ENCODE measurements at places on chromosomes 5 and 9. TPM values are rescaled to one million over a fixed set of nuclear protein-coding genes. Genes with fewer than 3 reads are reported as not detected.
A peak's percentile ranks its signal among the peaks of the same experiment; 100 is the strongest.

- no peak for DNase-seq
Measured at GRCh38 chr5:166068547-166069335, 2222.7 kb upstream of the WWC1 start.

GRCh38 chr5:112025757-112026156 is 268.8 kb upstream of the NREP start:
- DNase-seq, result no peak

- no peak for DNase-seq
Measured at GRCh38 chr5:168974082-168974481, 326.9 kb downstream of the SLIT3 start.

GRCh38 chr9:131487001-131487400 is 15.7 kb upstream of the POMT1 start:
- DNase-seq, result no peak

GRCh38 chr9:115192835-115193525 is 75.0 kb upstream of the TNC start:
- no peak for DNase-seq

DNA sequence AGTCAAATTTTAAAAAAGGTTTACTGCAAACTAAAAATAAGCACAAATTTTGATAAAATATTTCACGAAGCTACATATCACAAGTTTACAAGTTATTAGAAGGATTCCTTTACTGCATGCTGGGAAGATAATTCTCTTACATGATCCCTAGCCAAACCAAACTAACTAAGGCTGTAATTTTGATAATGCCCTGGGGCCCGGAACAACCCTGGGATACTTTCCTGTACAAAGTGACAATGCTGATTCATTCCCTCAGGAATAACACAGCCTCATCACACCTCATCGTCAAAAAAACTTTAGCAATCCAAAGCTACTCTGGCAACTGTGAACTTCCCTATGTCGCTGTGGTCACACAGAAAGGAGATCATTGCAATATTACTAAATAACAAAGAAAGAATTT is 402.9 kb downstream of the RAB3C start:
- DNase-seq, result no peak

DNA sequence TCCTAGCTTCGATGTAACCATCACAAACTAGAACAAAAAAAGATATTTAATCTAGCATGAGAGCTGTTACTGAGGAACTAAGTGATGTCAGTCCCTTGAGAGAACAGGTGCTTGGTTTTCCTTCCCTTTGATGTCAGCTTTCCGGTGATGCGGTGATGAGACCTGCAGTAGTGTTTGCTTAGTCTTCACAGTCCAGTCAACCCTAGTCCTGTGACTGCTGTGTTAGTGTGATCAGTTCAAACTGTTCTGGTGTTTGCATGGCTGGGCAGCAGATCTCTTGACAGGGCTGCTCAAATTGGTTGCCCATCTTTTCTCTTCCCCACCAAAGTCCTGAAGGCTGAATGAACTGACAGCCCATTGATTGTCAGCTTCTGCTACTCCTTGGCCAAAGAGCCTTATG is 608.6 kb upstream of the DAB2 start:
- DNase-seq, result peak; percentile 5

DNA sequence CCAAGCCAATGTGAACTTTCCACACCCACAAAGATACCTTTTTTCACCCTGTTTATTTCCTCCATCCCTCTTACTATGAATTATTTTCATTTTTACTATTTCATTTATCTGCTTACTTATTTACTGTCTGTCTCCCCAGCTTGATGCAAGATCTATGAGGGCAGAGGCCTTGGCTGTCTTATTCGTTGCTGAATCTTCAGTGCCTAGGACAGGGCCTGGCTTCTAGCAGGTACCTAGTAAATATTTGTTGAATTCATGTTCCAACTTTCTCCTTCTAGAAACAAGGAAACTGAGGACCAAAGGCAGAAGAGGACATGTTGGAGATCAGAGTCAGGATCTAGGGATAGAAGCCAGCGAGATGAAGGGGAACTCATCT is 543 bp upstream of the DNM1 start:
- DNase-seq, result no peak

GRCh38 chr5:125528881-125529280 is 782.4 kb upstream of the ZNF608 start:
- DNase-seq, result no peak

DNA sequence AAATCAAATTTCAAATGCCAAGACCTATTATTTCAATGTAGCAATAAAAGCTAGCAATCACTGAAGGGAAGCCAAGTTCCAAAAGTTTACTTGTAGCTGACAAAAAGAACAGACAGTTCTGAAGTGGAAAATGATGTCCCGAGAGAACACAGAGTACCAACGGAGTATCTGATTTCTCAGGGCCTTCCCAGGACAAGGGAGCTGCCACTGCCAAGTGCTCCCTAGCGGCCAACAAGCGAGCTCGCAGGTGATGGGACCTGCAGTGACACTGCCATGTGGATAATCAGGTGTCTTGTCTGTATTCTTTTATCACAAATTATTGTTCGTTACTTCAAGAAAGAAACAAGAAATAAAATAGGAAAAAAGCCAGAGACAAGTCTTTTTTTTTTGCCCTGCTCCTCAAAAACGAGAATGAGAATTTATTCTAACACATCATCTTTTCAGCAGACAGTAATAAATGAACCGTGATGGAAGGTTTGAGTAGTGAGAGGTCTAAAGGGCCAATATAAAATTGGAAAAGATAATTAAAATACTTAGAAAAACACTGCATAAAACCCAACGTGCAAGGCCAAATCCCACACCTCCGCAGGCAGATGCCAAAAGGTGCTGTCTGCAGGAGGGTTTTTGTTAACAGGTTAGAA is 159.4 kb downstream of the MYO10 start:
- no peak for DNase-seq

- no peak for DNase-seq
Measured at GRCh38 chr5:93360436-93361088, 220.5 kb downstream of the NR2F1-AS1 start.

The CFAP157 gene
- total RNA-seq, result not detected

The SV2C gene
- total RNA-seq, result not detected

The ELAVL2 gene
- total RNA-seq, result not detected

The MARCOL gene
- not detected for total RNA-seq

The PTGES gene
- total RNA-seq, result not detected

The PCDHB16 gene
- total RNA-seq, result not detected

The DIPK1B gene
- total RNA-seq, result 0.18 TPM
